NCI-H2171 (cell line): ENCODE measurements at places on chromosomes 5 and 9.

- no peak for DNase-seq
Observed at GRCh38 chr9:79433703-79434102, 138.1 kb upstream of the TLE4 start.

DNA sequence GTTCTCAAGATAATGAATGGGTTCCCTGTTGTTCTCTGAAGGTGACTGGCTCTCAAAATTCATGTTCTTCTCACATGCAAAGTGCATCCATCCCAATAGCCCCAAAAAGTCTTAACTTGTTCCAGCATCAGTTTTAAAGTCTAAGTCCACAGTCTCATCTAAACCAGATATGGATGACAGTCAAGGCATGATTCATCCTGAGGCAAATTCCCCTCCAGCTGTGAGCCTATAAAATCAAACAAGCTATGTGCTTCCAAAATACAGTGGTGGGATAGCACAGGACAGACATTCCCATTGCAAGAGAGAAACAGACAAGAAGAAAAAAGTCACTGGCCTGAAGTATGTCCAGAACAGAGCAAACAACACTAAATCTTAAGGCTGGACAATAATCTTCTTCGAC, 25.4 kb downstream of the FBXO10 start:
- DNase-seq: no peak

GRCh38 chr9:77945798-77946197, 85.8 kb downstream of the GNAQ start:
- no peak for DNase-seq

GRCh38 chr9:126676685-126677143, 63.0 kb downstream of the LMX1B start:
- DNase-seq: no peak

GRCh38 chr5:90612919-90613318, 54.3 kb downstream of the ADGRV1 start:
- DNase-seq: no peak

- DNase-seq: no peak
Observed at GRCh38 chr5:95883185-95884016, 60.9 kb upstream of the GLRX start.

GRCh38 chr5:60487476-60487875, 212.5 kb downstream of the DEPDC1B start:
- DNase-seq: no peak

GRCh38 chr5:135129307-135129706, 95.3 kb upstream of the PITX1 start:
- DNase-seq: no peak

- peak; percentile 73 for DNase-seq
Observed at GRCh38 chr5:54867310-54867944, 118.0 kb downstream of the ESM1 start.

GRCh38 chr5:2180456-2180855, 297.7 kb upstream of the IRX4 start:
- no peak for DNase-seq

DNA sequence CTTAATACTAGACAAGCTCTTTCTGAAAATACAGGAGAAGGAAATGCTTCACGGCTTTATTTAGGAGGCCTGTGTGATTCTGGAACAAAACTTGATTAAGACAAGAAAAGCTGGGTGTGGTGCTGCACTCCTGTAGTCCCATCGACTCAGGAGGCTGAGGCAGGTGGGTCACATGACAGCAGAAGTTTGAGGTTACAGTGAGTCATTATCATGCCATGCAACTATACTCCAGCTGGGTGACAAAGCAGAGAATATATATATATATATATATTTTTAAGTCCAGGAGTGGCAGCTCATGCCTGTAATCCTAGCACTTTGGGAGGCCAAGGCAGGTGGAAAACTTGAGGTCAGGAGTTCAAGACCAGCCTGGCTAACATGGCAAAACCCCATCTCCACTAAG, 33.1 kb upstream of the SPIN1 start:
- DNase-seq: no peak

GRCh38 chr9:36560771-36561170, 11.9 kb upstream of the MELK start:
- no peak for DNase-seq

GRCh38 chr5:127886081-127886480, 182.9 kb downstream of the CCDC192 start:
- no peak for DNase-seq

DNA sequence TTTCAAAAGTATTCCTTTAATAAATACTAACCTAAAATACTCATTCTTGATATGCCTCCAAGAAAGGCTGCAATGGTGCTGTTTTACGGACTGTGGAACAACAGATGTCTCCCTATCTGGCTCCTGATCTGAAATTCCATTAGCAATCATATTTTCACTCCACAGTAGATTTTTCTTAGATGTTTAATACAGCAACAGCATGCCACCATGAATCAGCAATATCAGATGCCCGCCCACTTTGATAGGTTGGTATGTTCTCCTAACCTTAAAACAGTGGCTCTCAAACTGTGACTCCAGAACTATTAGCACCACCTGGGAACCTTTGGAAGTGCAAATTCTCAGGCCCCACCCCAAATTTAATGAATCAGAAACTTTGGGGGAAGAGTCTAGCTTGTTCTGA, 110.2 kb downstream of the MLLT3 start:
- DNase-seq: no peak

DNA sequence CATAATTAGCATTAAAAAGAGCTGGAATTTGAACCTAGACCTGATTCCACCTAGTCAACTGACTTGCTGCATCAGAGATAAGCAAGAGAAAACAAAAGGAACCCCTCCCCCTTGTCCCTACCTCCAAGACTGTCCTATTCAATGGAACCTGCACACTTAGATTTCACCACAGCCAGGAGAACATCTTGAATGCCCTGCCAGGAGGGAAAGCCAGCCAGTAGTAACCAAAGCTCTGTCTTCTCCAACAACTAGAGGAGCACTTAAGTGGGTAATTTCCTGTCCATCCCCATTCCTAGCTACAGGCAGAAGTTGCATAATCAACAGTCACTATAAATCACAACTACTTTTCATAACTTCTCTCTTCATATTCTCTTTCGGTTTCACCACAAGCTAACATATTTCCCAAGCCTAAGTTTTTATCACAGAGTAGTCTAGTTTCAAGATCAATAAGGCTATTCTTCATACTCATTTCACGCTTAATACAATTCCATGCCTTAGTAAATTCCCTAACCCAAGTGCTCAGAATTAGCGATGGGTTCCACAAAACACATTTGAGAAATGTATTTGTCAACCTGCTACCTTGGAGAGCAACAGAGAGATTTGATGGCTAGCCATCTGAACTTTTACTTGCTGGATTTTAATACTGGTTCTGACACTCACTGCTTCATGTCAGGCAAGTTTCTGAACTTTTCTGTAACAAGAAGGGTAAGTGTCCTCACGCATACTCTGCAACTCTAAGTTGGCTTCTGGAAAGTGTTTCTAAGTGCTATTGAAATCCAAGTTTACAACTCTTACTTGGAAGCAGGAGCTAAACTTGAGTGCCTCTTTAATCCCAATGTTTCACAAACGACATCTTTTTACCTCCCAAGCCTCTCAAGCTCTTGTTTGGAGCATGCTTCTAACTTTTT, 2.0 kb downstream of the DENND1A start:
- DNase-seq: no peak

GRCh38 chr5:146068206-146068605, 37.2 kb downstream of the PLAC8L1 start:
- no peak for DNase-seq

- no peak for DNase-seq
Observed at GRCh38 chr5:139798883-139799282, 3.3 kb downstream of the PSD2 start.

- no peak for DNase-seq
Observed at GRCh38 chr9:104923289-104923688, 4.7 kb downstream of the ABCA1 start.
